ENCODE measurements at places on chromosomes 1 and 21.

GRCh38 chr1:220974431-220974830, 95.2 kb downstream of the HLX start:
- no peaks in the 10 kb centered on the region for H3K27me3 ChIP-seq
- no peak overlapping the region for H3K27ac ChIP-seq
- no peak for DNase-seq
- H3K36me3 ChIP-seq = no peaks in the 10 kb centered on the region

- no peak overlapping the region for H3K4me3 ChIP-seq
- H3K36me3 ChIP-seq = no peaks in the 10 kb centered on the region
- H3K27me3 ChIP-seq = peaks cover 5% of the 10 kb centered on the region
- H3K4me1 ChIP-seq = no peaks in the 10 kb centered on the region
These were observed 8.6 kb upstream of the COL6A2 start for GRCh38 chr21:46089285-46089684.

DNA sequence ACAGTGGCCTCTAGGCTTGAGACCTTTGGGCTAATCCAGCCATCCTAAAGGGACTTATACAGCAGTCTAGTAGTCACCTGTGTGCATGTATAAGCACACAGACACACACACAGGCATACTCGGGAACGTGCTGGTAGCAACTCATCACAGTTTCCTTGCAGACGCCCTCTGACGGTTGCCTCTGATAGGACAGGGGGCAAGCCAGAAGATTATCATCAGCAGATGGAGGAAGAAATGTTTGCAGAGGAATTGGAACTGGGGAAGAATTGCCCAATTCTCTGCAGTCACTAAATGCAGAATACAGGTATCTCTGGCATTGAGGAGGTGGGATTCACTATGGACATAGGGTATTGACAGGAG, 222.2 kb downstream of the C1orf94 start:
- no peaks in the 10 kb centered on the region for H3K36me3 ChIP-seq
- H3K27ac ChIP-seq = no peak overlapping the region
- no peak for DNase-seq
- no peaks in the 10 kb centered on the region for H3K27me3 ChIP-seq

- DNase-seq = no peak
- peaks cover under 1% of the 10 kb centered on the region for H3K36me3 ChIP-seq
- no peak overlapping the region for H3K27ac ChIP-seq
These were observed 181.0 kb downstream of the DISC1 start for GRCh38 chr1:231807541-231807940.

DNA sequence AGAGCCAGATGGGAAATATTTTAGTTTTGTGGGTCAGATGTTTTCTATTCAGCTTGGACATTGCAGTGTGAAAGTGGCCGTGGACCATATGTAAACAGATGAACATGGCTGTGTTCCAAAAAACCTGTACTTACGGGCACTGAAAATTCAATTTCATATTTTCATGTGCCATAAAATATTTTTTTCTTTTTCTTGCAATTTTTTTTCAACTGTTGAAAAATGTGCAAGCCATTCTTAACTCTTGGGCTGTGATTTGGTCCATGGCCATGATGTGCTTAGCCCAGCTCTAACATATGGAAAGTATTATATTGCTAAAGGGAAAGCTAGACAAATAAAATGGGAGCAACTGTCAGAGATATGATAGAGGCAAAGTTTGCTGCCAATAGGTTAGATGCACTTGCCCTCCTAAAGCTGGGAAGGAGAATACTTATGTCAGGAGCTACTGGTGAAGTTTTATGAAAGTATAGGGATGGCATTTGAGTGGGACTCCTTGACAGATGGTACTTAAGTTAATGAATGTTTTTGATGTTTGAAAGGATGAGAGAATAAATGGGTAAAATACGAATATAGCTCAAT, 240.3 kb downstream of the RYR2 start:
- peaks cover 2% of the 10 kb centered on the region for H3K27me3 ChIP-seq
- no peak overlapping the region for H3K4me3 ChIP-seq
- no peak for DNase-seq
- H3K4me1 ChIP-seq = no peaks in the 10 kb centered on the region
- H3K36me3 ChIP-seq = no peaks in the 10 kb centered on the region
- no peak overlapping the region for H3K27ac ChIP-seq

- DNase-seq = no peak
- H3K4me1 ChIP-seq = no peaks in the 10 kb centered on the region
- no peak overlapping the region for H3K4me3 ChIP-seq
- H3K27ac ChIP-seq = no peak overlapping the region
These were observed 1622.8 kb upstream of the B3GALT2 start for GRCh38 chr1:194809215-194809614.

DNA sequence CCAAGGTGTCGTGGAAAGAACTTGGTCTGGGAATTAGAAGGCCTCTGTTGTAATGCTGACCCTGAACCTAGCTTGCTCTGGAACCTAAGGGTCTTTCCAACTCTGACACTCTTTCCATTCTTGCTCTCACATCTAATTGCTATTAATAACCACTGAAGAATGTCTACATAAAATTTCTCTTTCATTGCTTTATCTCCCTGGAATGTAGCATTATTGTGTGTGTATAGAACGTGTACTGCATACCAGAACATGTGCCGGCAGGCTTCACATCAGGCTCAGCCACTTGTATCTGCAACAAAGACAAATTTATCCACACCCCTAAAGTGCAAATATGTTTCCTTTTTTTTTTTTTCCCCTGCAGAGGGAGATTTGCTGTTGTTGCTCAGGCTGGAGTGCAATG, 13.9 kb upstream of the LAX1 start:
- H3K4me3 ChIP-seq = no peak overlapping the region
- no peaks in the 10 kb centered on the region for H3K27me3 ChIP-seq
- peaks cover 22% of the 10 kb centered on the region for H3K4me1 ChIP-seq
- no peaks in the 10 kb centered on the region for H3K36me3 ChIP-seq

DNA sequence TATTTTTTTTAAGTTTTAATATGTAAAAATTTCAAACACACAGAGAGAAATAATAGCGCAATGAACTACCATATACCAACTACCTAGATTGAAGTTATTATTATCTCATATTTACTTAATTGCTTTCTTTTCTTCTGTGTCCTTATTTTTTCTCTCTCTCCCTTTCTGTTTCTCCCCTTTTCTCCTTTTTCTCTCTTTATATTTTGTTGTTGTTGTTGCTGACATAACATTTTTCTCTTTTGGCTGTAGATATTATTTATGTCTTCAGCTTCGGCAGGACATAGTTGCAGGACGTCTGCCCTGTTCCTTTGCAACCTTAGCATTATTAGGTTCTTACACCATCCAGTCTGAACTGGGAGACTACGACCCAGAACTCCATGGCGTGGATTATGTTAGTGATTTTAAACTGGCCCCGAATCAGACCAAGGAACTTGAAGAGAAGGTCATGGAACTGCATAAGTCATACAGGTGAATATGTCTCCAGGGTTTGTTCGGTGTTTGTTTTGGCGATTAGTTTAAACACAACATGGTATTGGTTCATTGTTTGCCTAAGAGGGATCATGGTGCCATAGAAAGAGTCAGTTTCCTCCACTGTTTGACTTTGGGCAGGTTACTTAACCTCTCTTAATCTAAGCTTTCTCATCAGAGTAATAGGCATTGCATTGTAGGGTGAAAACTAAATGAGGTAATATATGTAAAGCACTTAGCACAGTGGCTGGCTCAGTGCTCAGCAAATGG, 103.8 kb downstream of the EPB41 start:
- H3K27ac ChIP-seq = no peak overlapping the region
- peaks cover 8% of the 10 kb centered on the region for H3K36me3 ChIP-seq
- H3K27me3 ChIP-seq = no peaks in the 10 kb centered on the region
- no peaks in the 10 kb centered on the region for H3K4me1 ChIP-seq

GRCh38 chr1:21095976-21096375, 80.7 kb downstream of the EIF4G3 start:
- no peak overlapping the region for H3K27ac ChIP-seq
- H3K27me3 ChIP-seq = no peaks in the 10 kb centered on the region
- peaks cover 61% of the 10 kb centered on the region for H3K36me3 ChIP-seq
- no peak for DNase-seq
- H3K4me3 ChIP-seq = no peak overlapping the region

GRCh38 chr1:63923302-63923701, 149.5 kb downstream of the ROR1 start:
- DNase-seq = no peak
- no peak overlapping the region for H3K4me3 ChIP-seq
- no peaks in the 10 kb centered on the region for H3K27me3 ChIP-seq
- H3K27ac ChIP-seq = no peak overlapping the region
- no peaks in the 10 kb centered on the region for H3K4me1 ChIP-seq
- H3K36me3 ChIP-seq = no peaks in the 10 kb centered on the region

DNA sequence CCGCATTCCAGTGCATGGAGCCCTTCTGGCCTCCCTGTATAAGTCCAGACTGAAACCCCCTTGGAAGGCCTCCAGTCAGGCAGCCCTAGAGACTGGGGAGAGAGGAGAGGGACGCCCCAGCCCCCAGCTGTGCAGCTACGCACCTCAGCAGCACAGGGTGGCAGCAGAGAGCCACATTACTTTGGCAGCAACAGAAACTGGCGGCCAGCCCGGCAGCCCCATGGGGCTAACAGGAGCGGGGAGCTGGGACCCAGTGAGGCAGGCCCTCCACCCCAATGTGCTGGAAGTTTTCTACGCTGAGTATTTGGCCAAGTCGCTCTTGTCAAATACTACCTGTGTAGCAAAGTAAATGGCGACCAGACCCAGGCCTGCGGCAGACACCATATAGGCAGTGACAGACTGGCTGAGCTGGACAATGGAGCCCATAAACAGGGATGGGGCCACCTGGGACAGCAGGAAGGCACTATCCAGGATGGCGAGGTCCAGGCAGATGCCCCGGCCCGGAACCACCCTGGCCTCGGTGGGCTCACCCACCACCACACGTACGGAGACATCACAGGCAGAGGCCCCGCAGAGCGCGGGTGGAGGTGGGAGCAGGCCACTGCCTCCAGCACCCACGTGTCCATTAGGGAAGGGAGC, 21.2 kb downstream of the SLC45A3 start:
- H3K27ac ChIP-seq = no peak overlapping the region
- no peak overlapping the region for H3K4me3 ChIP-seq
- peak; percentile 79 for DNase-seq
- H3K4me1 ChIP-seq = peaks cover 4% of the 10 kb centered on the region

GRCh38 chr1:98157524-98158313, 236.9 kb upstream of the DPYD start:
- no peaks in the 10 kb centered on the region for H3K4me1 ChIP-seq
- H3K36me3 ChIP-seq = no peaks in the 10 kb centered on the region
- no peak for DNase-seq
- H3K27me3 ChIP-seq = no peaks in the 10 kb centered on the region
- H3K27ac ChIP-seq = no peak overlapping the region

DNA sequence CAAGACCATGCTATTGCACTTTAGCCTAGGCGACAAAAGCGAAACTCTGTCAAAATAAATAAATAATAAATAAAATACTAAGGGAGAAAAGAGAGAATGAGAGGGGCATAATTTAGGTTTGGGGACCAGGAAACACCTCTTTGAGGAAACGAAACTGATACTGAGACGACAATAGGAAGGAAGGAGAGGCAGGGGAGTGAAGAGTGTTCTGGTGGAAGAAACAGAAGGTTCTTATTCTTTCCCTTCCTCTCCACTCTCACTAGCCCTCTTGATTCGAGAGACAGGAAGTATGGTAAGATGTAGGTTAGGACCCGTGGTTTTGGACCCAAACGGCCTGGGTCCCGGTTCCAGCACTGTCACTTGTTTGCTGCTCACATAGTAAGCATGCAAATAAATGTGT, 1.6 kb upstream of the NKAIN1 start:
- H3K27ac ChIP-seq = no peak overlapping the region
- H3K27me3 ChIP-seq = peaks cover 40% of the 10 kb centered on the region
- DNase-seq = no peak
- H3K4me3 ChIP-seq = no peak overlapping the region
- H3K4me1 ChIP-seq = peaks cover 19% of the 10 kb centered on the region
